ENCODE measurements at places on chromosomes 7 and 10.

DNA sequence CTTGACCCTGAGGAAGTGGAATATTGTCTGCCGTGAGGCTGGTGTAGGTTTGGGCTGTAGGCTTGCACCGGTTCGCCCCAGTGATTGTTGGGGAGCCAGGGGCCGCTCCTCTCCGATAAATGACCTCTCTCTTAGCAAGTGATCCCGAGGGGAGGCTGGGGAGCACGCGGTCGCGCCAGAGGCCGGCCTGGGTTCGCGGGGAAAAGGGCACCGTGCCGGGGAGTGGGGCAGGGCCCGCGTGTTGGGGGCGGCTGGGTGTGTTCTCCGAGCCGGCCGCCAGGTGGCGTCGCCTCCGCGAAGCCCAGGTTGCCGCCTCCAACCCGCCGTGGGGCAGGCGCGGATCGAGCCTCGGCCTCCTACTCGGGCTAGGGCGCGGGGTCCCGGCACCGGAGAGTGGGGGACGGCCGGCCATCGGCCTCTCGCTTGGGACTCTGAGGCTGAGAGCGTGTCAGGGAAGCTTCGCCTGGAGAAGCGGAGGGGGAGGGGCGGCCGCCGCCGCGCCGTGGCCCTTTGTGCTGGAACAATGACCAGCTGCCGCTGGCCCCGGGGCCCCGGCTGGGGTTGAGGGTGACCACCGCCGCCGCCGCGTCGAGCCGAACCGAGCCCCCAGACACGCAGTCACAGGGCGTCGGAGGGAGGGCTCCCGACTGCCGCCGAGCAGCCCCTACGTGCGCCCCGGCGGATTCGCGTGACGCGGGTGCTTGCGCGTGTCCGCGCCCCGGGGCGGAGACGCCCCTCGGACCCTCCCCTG lies 442 bp upstream of the LZTS2 start:
- DNase-seq: no peak

DNA sequence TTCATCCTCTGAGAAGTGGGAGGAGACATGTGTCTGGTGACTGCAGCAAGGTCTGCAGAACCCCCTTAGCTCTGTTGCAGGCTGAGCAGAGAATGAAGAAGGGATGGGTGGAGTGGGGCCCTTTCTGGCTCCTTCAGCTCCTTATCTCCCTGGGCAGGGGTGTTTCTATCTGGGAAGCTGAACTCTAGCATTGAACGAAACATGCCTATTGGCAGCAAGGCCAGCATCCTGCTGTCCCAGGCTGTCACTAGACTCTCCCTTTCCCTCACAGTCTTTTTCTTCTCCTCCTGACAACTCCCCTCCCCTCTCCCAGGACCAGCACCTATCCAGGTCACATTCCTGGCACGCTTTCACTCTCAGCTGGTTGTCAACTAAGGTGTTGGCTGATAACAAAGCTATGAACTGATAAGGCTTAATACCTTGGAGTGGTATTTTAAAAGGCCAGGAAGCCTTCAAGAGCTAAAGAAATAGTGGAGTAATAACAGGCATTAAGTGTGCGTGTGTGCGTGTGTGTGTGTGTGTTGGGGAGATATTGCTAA lies 128.8 kb upstream of the FZD8 start:
- DNase-seq: no peak

- DNase-seq: no peak
Measured at GRCh38 chr7:81839708-81840369, 70.0 kb upstream of the HGF start.

DNA sequence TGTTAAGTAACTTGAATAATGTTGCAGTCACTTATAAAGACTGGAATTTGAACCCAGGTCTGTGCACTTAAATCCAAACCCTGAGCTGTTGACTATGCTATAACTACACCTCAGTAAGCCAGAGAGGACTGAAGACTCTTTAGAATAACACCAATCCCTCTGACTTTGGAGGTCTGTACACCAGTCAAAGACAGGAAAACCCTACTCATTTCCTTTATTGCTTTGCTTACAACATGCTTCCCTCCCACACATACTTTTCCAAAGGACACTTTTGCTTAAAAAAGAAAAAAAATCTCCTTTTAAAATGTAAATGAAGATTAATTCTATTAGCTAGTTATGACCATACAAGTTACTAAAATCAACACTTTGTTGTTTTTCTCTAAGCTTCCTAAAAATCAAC lies 184.7 kb upstream of the KCTD7 start:
- DNase-seq: no peak

GRCh38 chr10:77486517-77486916 lies 151.1 kb downstream of the KCNMA1 start:
- DNase-seq: no peak

- no peak for DNase-seq
Measured at GRCh38 chr10:75639736-75640135, 208.3 kb downstream of the LRMDA start.
